ENCODE measurements at places on chromosomes 3 and 15. TPM values are rescaled to one million over a fixed set of nuclear protein-coding genes. Genes with fewer than 3 reads are reported as not detected.

Gene MGA
- total RNA-seq, result 20.2 TPM

Gene GOLGA8J
- total RNA-seq, result 0.59 TPM

DNA sequence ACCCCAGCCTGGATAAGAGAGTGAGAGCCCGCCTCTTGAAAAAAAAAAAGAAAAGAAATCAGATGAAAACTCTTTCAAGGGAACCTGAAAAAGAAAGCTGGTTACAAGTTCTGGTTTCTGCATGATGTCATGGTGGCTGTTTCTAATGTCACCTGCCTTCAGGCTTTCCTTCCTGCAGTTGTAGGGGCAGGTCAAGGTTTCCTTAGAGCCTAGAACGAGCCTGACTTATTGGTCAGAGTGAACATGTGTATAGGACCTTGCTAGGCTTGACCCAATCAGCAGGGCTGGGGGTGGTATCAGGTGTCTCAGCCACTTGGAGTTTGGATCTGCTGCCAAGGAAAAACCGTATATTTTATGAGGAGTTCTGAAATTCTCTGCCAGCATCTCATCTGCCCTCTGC lies 3.8 kb downstream of the IVD start:
- no peaks in the 10 kb centered on the region for H3K36me3 ChIP-seq
- no peaks in the 10 kb centered on the region for H3K27me3 ChIP-seq
- H3K27ac ChIP-seq, result no peak overlapping the region
- peaks cover 29% of the 10 kb centered on the region for H3K4me1 ChIP-seq

GRCh38 chr15:68802373-68802772 lies 18.3 kb downstream of the ANP32A start:
- no peaks in the 10 kb centered on the region for H3K36me3 ChIP-seq
- H3K27me3 ChIP-seq, result no peaks in the 10 kb centered on the region
- no peak overlapping the region for H3K27ac ChIP-seq
- no peak for DNase-seq

- no peaks in the 10 kb centered on the region for H3K36me3 ChIP-seq
- no peak overlapping the region for H3K27ac ChIP-seq
- peaks cover 7% of the 10 kb centered on the region for H3K4me1 ChIP-seq
- DNase-seq, result peak; percentile 83
- no peak overlapping the region for H3K4me3 ChIP-seq
Observed at GRCh38 chr3:42490243-42490642, 12.2 kb upstream of the VIPR1 start.

DNA sequence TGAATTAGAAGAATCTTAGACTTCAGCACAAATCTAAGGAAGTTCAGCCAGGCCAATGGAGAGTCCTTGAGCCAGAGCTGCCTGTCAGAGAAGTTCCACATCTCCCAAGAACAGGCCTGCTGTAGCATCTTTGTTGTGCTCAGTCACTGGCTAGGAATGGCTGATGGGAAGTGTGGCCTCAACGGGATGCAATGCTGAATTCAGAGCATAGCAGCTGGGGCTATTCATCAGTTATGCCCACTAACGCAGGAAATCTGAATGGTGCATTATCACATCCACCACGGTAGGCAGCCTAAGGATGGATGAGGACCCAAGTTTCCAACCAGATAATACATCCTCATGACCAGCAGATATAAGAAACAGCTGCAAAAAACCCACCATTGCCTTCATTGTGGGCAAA lies 3.2 kb upstream of the EIF1B start:
- DNase-seq, result no peak
- no peak overlapping the region for H3K27ac ChIP-seq
- no peaks in the 10 kb centered on the region for H3K27me3 ChIP-seq
- no peaks in the 10 kb centered on the region for H3K36me3 ChIP-seq
- H3K4me3 ChIP-seq, result no peak overlapping the region
- H3K4me1 ChIP-seq, result peaks cover 6% of the 10 kb centered on the region

GRCh38 chr3:188367678-188368077 lies 213.7 kb downstream of the LPP start:
- no peaks in the 10 kb centered on the region for H3K27me3 ChIP-seq
- H3K4me3 ChIP-seq, result no peak overlapping the region
- H3K36me3 ChIP-seq, result no peaks in the 10 kb centered on the region
- H3K4me1 ChIP-seq, result peaks cover 24% of the 10 kb centered on the region

Data from pancreas (tissue), 10 donors.